Thyroid gland (tissue), 4 donors: ENCODE measurements at places on chromosomes 16 and 17. TPM values are rescaled to one million over a fixed set of nuclear protein-coding genes. Genes with fewer than 3 reads are reported as not detected.

DNA sequence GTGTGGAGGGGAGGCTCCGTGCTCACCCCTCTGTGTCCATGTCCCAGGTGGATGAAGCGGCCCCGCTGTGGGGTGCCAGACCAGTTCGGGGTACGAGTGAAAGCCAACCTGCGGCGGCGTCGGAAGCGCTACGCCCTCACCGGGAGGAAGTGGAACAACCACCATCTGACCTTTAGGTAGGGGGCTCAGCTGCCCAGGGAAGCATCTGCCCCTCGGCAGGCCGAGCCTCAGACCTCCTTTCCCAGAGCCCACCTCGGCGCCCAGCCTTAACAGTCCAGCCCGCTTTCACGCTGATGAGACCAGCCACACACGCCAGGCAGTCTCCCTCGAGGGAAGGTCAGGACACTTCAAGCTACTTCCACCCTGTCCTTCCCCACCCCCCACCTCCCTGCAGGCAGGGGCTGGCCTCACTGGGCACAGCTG is 12.7 kb downstream of the MMP15 start:
- no peak overlapping the region for H3K27ac ChIP-seq
- no peaks in the 10 kb centered on the region for H3K27me3 ChIP-seq
- peaks cover 31% of the 10 kb centered on the region for H3K4me1 ChIP-seq

GRCh38 chr16:66878067-66878466 is 2.2 kb upstream of the PDP2 start:
- peaks cover 23% of the 10 kb centered on the region for H3K4me1 ChIP-seq
- H3K4me3 ChIP-seq, result no peak overlapping the region
- no peak for DNase-seq
- no peak overlapping the region for H3K27ac ChIP-seq
- no peaks in the 10 kb centered on the region for H3K27me3 ChIP-seq

DNA sequence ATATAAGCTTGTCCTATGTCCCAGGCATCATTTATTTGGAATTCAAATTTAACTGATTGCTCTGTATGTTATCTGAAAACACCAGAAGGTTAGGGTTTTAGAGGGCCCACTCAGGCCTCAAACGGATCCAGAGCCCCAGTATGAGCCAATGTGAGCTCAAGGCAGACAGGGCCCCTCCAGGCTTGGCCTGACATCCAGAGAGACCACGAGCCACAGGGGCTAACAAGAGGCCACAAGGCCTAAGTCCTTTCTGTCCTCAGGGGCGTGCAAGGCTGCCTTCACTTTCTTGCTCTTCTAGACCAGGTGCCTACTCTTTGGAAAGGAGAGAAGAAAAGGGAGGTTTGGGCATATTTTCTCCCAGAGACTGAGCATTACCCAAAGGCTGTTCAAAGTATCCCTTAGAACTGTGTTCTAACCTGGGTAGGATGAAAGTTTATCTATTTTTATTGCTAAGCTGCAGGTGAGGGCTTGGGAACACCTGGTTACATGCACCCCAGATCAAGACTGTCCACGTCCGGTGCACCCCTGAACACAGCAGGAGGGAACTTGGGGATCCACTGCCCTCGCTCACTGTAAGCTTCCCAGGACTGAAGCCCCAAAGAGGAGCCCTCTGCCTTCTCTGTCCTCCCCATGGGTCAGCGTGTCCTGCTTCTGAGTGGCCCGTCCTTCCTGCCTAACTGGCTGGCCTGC is 1.5 kb upstream of the ENGASE start:
- H3K27ac ChIP-seq, result no peak overlapping the region
- peaks cover 5% of the 10 kb centered on the region for H3K4me1 ChIP-seq
- no peak overlapping the region for H3K4me3 ChIP-seq
- no peaks in the 10 kb centered on the region for H3K36me3 ChIP-seq

DNA sequence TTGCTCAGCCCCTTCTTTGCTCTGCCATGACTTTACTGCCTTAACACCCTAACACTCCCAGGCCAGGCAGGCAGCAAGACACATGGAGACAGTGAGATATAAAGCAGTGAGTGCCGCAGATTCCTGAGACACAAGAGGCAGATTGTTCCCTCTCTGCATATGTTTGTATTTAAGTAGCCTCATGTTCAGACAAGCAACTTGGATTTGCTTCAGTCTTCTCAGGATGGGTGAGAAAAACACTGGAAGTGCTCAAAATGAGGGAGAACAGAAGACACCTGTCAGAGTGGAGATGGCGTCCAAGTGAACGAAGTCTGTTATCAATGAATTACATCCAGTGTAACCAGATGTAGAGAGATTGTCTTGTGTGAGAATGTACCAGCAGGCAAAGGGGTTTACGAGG is 86.8 kb downstream of the CES1 start:
- no peak overlapping the region for H3K27ac ChIP-seq
- no peak overlapping the region for H3K4me3 ChIP-seq
- no peaks in the 10 kb centered on the region for H3K27me3 ChIP-seq
- no peaks in the 10 kb centered on the region for H3K36me3 ChIP-seq
- H3K4me1 ChIP-seq, result no peaks in the 10 kb centered on the region

DNA sequence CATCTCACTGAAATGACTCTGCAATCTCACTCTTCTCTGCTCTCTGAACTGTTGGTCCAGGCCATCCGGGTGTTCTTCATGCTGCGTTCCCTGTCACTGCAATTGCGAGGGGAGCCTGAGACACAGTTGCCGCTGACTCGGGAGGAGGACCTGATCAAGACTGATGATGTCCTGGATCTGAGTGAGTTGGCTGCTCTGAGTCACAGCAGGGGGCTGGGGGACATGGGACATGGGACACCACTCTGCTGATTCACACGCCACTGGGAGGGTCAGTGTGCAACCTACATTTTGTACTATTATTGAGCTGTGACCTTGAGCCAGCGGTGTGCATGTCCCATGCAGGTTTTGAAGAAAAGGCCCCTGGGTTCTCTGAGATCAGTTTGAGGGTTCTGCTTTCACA is 116.5 kb downstream of the CLEC16A start:
- no peaks in the 10 kb centered on the region for H3K27me3 ChIP-seq
- peaks cover 75% of the 10 kb centered on the region for H3K4me1 ChIP-seq
- no peaks in the 10 kb centered on the region for H3K36me3 ChIP-seq

DNA sequence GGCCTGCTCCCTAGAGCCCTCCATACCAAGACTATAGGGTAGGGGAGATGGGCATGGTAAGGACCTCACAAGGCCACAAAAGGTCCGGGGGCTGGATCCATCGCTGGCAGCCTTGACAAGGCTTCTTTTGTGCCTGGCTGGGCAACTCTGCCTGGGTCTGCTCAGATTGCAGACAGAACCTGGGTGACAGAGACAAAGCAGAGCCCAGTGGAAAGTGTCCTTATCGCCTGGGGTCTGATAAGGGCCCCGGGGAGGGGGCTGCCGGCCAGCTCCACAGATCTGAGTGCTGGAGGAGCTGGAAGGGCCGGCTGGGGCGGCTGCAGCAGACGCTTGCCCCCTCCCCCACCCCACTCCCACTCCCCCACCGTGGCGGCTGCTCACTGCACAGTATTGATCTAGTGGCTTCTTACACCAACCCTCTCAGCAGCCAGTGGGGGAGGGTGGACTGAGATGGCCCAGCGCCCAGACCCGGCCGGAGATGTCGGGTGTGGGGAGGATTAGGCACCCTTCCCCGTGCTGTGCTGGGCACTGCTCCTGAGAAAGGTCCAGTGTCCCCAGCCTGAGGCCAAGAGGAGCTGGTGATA is 7.2 kb downstream of the MMP15 start:
- no peak overlapping the region for H3K4me3 ChIP-seq
- peak overlapping the region; percentile 88 for H3K27ac ChIP-seq
- DNase-seq, result peak; percentile 96
- no peaks in the 10 kb centered on the region for H3K27me3 ChIP-seq
- H3K36me3 ChIP-seq, result peaks cover 2% of the 10 kb centered on the region

GRCh38 chr17:57032343-57032742 is 52.7 kb upstream of the AKAP1 start:
- H3K4me1 ChIP-seq, result peaks cover 53% of the 10 kb centered on the region
- H3K36me3 ChIP-seq, result no peaks in the 10 kb centered on the region
- no peak overlapping the region for H3K4me3 ChIP-seq
- DNase-seq, result peak; percentile 86
- peak overlapping the region; percentile 95 for H3K27ac ChIP-seq

GRCh38 chr17:56679115-56679776 is 85.7 kb downstream of the NOG start:
- H3K4me1 ChIP-seq, result peaks cover 8% of the 10 kb centered on the region
- no peak for DNase-seq
- H3K27ac ChIP-seq, result no peak overlapping the region
- H3K36me3 ChIP-seq, result no peaks in the 10 kb centered on the region
- H3K27me3 ChIP-seq, result no peaks in the 10 kb centered on the region
- peak overlapping the region; percentile 12 for H3K4me3 ChIP-seq

- no peak overlapping the region for H3K27ac ChIP-seq
- peaks cover 80% of the 10 kb centered on the region for H3K36me3 ChIP-seq
- H3K4me3 ChIP-seq, result no peak overlapping the region
- no peaks in the 10 kb centered on the region for H3K4me1 ChIP-seq
Observed at GRCh38 chr17:39994448-39994847, 13.8 kb downstream of the PSMD3 start.

- H3K4me1 ChIP-seq, result peaks cover 10% of the 10 kb centered on the region
- H3K4me3 ChIP-seq, result no peak overlapping the region
- H3K27me3 ChIP-seq, result peaks cover 31% of the 10 kb centered on the region
- no peak for DNase-seq
Observed at GRCh38 chr16:3046641-3047386, 453 bp downstream of the MMP25 start.

DNA sequence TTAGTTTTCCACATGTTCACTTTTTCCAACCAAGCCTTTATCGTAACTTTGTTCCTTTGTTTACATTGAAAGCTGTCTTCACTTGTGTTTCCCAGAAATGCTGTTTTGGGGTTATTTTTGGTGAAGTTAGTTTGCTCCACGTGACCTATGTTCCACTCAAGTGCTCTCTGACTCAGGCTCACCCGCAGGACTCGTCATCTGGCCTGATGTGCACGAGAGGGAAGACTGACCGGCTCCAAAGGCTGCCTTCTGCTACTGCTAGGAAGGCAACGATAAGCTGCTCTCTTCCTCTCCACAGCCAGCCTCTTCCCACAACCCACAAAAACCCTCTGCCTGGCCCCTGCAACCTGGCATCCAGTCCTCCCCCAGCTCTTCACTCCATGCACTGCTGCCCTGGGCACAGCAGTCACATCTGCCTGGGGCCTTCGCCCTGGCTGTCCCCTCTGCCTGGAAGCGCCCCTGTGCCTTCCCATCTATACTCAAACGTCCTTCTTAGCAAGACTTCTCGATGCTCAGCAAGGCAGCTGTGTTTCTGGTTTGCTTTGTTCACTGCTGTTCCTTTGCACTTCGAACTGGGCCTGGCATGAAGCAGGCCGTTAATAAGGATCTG is 28.0 kb downstream of the ZCCHC14 start:
- H3K4me1 ChIP-seq, result peaks cover 85% of the 10 kb centered on the region
- peak overlapping the region; percentile 99 for H3K27ac ChIP-seq
- H3K27me3 ChIP-seq, result no peaks in the 10 kb centered on the region
- DNase-seq, result peak; percentile 86
- H3K36me3 ChIP-seq, result no peaks in the 10 kb centered on the region
- no peak overlapping the region for H3K4me3 ChIP-seq

DNA sequence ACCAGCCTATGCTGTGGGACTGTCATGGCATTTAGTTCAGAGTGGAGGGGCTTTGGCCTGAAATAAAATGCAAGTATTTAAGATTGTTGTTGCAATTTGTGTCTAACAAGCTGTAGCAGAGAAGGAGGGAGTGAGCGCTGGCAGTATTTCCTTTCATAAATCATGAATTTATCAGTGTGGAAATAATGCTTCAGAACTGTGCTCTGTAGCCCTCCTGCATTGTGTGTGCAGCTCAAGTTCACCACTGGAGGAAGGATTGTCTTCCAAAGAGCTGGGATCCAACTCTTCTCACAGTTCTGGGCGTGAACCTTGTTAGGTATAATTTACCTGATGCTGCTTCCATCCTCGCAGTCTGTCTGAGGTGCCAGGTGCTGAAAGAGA is 15.1 kb downstream of the SNX11 start:
- no peak overlapping the region for H3K4me3 ChIP-seq
- peaks cover 22% of the 10 kb centered on the region for H3K4me1 ChIP-seq
- no peaks in the 10 kb centered on the region for H3K27me3 ChIP-seq
- H3K27ac ChIP-seq, result no peak overlapping the region

DNA sequence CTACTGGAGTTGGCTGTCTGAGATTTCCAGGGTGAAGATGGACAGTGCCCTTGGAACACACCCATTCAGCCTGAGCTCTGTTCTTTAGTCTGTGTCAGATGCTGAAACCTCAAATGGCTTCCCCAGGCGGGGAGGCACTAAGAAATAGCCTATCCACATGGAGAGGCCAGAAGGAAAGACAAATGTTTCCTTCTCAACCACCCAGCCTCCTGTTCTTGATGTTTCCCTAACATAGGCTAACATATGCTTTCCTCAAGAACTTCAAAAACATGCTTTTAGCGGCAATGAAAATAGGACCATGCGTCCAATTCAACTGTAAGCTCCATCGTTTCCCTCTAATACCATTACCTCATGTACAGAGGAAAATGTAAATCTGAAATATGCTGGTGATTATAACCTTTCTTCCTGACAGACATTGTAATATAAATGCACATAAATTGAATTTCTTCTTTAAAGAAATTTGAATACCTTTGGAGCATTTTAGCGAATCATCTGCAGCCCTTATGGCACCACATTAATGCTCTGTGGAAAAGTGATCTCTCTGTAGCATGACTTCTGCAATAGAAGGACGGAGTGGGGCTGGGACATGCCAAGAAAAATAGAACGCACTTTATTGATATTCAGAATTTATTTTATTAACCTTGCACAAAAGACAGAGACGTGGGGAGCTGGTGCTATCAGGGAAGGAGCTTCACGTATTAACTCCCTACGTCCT is 60.1 kb downstream of the IRX3 start:
- H3K4me3 ChIP-seq, result no peak overlapping the region
- H3K36me3 ChIP-seq, result no peaks in the 10 kb centered on the region
- DNase-seq, result no peak
- H3K27me3 ChIP-seq, result no peaks in the 10 kb centered on the region
- no peak overlapping the region for H3K27ac ChIP-seq

MYO15A gene
- 1.3 TPM for total RNA-seq

SDR42E2 gene
- not detected for total RNA-seq

NFATC3 gene
- 67.7 TPM for total RNA-seq

LHX1 gene
- not detected for total RNA-seq

TEX14 gene
- 0.11 TPM for total RNA-seq

ROGDI gene
- total RNA-seq, result 10.7 TPM

HOXB6 gene
- 0.88 TPM for total RNA-seq

ADAMTS18 gene
- total RNA-seq, result not detected

ZNF423 gene
- total RNA-seq, result 7.4 TPM

PITPNM3 gene
- total RNA-seq, result 6.8 TPM
